Stimulated activated CD4-positive, alpha-beta T cell treated with anti-CD3 and anti-CD28 coated beads, TNF-alpha, amount 100 ng/mL, for 4 hours (primary cell): ENCODE measurements at places on chromosomes 6 and 20.

- DNase-seq: no peak
Observed at GRCh38 chr6:8743170-8743745, 307.9 kb upstream of the SLC35B3 start.

DNA sequence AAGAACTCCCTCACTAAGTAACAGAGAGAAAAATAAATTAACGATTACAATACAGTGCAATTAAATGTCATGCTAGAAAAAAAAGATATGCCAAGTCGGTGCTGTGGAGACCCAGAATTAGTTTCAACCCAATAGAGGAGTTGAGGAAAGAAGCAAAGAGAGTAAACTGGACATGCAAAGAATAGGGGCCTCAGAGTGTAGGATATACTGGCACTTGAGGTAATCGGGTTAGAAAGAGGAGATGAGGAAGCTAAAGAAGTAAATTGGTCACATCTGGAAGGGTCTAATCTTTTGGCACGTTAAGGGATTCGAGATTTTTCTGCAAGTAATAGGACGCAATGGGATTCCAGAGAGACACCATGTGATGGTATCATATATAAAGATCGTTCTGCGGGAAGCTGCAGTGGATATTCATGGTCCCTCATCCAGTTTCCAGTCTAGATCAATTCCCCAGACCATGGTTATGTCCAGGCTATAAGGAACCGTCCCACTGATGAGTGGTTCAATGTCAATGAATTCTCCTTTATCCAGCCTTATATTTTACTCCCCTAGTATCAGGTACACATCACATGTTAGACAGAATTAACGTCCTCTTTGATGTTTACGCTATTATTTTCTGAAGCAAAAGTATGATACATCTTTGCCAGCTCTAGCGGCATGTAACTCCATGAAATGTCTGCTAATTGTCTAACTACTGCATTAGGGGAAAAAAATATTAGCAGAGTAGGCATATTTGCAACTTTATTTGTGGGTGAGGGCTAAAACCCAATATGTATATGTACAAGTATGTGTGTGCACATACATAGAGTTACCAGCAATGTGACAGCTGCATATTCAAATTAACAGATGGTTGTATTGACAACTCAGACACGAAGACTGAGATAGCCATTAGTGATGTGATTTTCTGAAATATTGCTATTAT, 1.1 kb upstream of the TBC1D32 start:
- no peak for DNase-seq

- DNase-seq: no peak
Observed at GRCh38 chr20:13665709-13666395, 27.1 kb upstream of the TASP1 start.

DNA sequence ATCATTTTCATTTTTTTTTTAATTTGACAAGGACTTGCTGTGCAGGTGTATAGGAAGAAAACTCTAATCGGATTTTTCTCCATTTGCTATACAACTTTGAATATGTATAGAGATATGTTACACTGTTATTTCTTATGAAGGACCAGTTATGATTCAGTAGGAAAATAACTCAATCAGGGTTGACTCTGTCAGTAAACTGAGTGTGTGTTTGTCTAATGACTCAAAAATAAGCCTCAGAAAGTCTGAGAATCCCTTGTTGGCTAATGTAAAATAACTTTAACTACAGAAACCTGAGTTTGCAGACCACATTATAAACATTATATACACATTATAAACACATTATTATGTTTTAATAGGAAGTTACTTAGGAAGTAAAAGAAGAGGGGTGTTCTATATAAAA, 352.6 kb downstream of the RIMS1 start:
- DNase-seq: no peak

- DNase-seq: no peak
Observed at GRCh38 chr20:19758133-19758500, at the start of gene RIN2. Gene RIN2, plus strand, starts transcription at chr20:19758258. Its CDS starts 131,344 bp downstream, at chr20:19889602.

- DNase-seq: no peak
Observed at GRCh38 chr6:141437011-141437410, 695.7 kb upstream of the GJE1 start.

GRCh38 chr20:20668639-20669038, 43.8 kb downstream of the RALGAPA2 start:
- no peak for DNase-seq

DNA sequence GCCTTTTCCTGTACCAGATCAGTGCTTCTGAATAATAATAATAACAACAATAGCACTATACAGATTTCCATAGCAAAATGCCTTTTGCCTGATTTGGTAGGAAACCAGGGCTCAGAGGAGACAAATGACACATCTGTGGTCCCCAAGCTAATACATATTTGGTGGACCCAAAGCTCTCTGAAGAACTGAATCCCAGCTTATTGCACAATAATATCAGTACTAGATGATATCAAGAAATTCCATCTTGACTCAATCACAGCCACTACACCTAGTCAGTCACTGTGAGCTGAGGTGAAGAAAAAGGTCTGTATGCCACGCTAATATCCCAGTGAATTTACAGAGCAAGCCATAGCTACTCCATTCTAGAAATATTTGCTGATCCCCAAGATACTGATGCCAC, 270.6 kb upstream of the RIN2 start:
- DNase-seq: no peak

DNA sequence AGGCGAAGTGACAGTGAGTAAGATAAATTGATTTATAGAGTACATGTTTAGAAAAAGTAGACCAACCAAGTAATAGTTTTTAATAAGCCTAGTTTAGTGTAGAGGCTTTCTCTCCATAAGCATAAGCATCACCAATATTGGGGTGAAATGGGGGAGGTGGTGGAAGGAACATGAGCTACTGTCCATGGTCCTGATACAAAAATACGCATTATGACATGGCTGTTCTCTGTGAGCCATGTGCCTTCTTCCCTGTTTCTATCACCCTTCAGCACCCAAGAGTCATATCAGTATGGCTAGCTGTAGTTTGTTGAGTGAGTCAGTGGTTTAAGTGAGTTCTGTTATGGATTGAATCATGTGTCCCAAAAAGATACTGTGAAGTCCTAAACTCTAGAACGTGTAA, 150.8 kb downstream of the EDN1 start:
- DNase-seq: no peak

DNA sequence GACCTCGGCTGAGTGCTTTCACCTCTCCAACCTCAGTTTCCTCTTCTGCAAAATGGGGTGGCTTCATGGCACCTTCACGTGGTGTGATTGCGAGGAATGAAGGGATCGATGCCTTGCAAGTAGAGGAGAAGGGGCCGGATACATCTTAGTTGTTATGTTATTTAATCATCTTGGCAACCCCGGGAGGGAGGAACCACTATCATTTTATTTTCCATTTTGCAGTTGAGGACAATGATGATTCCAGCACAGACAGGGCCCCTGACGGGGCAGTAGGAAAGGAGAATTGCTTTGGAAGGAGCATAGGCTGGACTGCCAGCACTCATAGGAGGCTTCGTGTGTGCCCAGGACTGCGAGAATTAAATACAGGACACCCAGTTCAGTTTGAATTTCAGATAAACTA, 2.5 kb upstream of the PMEPA1 start:
- DNase-seq: no peak

DNA sequence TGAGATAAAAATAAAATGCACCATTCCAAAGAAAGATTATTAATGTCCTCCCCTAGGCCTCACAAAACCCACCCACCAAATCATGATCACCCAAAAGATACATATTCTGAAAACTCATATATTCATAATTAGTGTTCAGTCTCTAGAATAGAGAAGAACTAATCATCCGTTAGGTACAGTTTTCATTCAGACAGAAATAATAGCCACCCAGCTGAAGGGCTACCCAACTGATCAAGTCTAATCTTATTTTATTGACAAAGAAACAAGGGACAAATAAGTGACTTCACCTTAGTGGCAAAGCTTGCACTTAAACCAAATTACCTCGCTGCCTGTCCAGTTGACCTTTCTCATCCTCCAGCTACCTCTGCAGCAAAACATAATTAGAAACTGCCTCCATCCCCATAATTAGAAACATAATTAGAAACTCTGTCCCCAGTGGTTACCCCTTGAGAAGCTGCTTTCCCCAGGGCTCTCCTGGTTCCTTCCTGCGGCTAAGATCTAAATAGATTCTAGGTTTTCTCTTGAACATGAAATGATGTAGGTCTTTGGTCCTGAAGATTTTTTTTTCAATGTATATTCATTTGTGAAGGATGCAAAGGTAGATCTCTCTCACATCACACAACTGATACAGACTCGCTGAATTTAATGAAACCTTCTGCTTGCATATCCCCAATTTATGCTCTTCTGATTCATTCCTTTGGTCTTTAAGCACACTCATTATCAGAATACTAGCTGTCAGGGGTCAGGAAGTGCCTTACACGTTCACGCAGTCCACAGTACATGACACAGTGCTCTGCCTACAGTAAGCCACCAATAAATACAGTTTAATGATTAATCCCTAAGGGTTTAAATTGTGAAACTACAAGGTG, 46.3 kb downstream of the HBS1L start:
- no peak for DNase-seq

- no peak for DNase-seq
Observed at GRCh38 chr6:22878324-22878701, 308.9 kb downstream of the HDGFL1 start.

- no peak for DNase-seq
Observed at GRCh38 chr6:168133168-168133561, 54.2 kb upstream of the FRMD1 start.

GRCh38 chr20:1313236-1313964, 15.5 kb downstream of the SDCBP2 start:
- peak; percentile 58 for DNase-seq

DNA sequence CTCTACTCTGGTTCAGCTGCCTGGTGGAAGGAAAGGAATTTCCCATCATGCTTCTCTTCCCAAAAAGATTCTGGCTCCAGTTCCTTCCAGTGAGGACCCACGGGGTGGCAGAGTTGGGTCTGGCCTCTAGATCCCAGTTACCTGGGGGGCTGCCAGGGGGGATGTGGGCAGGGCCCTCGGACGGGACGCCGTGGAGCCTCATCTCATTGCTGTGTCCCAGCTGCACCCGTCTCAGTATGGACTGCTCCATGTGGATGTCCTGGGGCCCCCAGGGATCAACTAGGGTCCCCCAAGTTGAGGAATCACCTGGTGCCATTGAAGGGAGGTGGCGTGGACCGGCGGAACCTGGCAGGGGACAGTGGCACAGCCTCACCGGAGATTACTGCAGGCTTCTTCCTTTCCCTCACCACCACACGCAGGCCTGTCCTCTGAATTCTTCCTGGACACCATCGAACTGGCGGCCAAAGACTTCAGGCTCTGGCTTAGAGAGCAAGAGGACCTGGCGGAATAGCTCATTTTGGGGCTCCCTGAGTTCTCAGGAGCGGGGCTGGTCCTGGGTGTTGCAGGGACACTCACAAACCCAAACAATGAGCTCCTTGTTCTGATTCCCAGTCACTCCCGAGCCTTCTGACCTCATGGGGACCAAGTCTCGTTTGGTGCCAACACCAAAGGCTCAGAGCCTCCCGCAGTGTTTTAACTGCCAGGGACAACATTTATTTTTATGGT, 8.5 kb downstream of the ZBP1 start:
- no peak for DNase-seq

DNA sequence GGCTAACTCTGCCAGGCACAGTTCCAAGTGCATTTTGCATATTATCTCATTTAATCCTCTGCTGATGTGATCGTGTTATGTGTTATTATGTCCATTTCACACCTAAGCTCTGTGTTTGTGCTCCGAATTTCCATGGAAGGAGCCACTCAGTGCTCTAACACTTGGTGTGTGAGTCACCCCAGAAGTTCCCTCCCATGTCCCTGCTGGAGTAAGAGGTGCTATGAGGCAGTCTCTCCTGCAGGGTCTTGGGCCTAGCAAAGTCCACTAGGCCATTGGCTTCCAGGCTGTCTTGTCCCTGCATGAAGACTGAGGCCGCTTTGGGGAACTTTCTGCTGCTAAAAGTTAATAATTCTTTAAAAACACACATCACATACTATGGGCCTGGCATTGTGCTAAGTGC, 405.9 kb upstream of the SULF2 start:
- DNase-seq: no peak

GRCh38 chr6:136893187-136893586, 28.9 kb upstream of the SLC35D3 start:
- DNase-seq: no peak

DNA sequence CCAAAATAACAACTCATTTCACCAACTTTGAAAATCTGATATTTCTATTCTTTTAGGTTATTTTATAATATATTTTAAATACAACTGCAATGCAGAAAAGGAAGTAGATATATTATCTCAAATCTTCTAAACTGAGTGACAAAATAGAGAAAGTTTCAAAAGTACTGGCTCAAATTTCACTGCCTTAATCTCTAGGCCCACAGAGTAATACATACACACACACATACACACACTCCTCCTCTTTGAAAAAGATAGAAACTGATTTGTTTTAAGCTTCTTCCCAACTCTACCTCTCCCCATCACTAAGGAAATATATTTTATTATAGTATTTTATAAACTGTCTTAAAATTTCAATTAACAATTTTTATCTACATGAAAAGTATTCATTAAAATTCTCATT, 36.2 kb downstream of the ARHGAP18 start:
- no peak for DNase-seq

GRCh38 chr6:111759836-111760785, 113.1 kb downstream of the FYN start:
- DNase-seq: no peak

DNA sequence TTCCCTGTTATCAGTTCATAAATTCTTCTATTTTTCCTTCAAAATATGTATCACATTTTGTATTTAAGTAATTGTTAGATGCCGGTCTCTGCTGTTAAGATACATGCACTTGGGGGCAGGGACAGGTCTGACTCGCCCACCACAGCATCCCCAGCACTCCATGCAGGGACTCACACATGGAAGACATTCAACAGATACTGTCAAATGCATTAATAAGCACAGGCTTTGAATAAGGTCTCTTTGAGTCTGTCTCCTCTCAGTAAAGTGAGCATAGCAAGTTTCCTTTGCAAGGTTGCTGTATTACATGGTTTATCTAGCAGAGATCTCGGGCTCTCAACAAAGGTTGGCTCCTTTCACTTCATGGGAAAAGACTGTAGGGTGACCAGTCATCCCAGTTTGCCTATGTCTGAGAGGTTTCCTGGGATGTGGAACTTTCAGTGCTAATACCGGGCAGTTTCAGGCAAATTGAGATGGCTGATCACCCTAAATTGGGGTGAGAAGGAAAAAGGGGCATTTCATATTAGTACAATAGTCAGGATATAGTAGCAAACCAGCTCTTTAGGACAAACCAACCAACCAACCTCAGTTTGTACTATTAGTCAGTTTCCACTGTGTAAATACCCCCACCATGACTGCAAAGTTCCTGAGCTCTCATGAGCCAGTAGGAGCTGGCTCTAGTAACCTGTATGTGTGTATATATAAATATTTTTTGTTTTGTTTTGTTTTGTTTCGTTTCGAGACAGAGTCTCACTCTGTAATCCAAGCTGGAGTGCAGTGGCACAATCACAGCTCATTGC, 15.0 kb downstream of the JPH2 start:
- DNase-seq: no peak

- DNase-seq: no peak
Observed at GRCh38 chr6:108777536-108777935, 70.7 kb upstream of the ARMC2 start.

- no peak for DNase-seq
Observed at GRCh38 chr6:31116661-31117385, 2.2 kb downstream of the PSORS1C1 start.
